ENCODE measurements at places on chromosomes 7 and 10.
A peak's percentile ranks its signal among the peaks of the same experiment; 100 is the strongest.

GRCh38 chr7:13778967-13779366 lies 210.5 kb downstream of the ETV1 start:
- DNase-seq: no peak

DNA sequence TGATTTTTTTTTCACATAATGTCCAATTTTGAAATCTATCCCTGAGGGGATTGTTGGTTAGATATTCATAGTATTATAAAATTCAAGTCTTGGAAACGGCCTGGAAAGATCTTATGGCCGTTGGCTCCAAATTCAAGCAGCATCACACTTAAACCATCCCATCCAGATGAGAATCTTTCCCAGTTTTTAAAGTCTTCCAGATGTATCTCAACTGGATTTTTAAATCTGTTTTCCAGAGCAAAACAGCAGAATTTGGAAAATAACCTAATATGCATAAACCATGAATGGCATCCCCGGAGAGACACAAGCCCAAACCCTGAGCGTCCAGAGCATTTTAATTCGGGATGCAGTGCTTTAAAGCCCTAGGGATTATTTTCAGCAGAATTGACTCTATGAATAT lies 208.2 kb upstream of the PRKCQ start:
- no peak for DNase-seq

- DNase-seq: no peak
These were observed 43.6 kb upstream of the JAZF1 start for GRCh38 chr7:28224172-28224571.

DNA sequence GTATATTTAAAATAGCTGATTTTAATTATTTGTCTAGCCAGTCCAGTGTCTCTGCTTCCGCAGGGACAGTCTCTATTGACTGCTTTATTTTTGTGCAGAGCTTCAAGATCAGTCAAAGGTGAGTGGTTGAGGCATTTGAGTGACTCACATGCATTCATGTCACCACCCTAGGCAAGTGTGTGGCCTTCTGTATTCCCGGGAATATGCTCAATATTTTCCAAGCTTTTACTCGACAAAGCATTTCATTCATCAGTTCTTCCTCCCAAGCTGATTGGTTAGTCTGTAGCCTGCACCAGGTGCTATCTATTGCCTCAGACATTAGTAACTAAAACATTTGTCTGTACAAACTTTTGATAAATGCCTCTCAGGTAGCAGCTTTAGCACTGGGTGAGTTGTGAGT lies 471.5 kb upstream of the NRG3 start:
- DNase-seq: no peak

- no peak for DNase-seq
These were observed 101.8 kb upstream of the DOCK1 start for GRCh38 chr10:126803394-126803793.

DNA sequence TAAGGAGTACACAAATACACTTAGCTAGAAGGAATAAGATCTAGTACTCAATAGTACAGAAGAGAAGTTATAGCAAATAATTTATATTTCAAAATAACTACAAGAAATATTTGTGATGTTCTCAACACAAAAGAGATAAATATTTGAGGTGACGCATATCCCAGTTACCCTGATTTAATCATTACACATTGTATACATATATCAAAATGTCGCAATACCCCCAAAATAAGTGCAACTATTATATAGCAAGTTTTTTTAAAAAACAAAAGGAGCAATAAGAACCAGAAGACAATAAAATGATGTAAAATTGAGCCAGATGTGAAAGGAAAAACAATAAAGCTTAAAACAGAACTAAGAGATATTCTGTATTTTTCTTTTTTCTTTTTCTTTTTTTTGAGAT lies 59.3 kb upstream of the KIAA1217 start:
- no peak for DNase-seq

DNA sequence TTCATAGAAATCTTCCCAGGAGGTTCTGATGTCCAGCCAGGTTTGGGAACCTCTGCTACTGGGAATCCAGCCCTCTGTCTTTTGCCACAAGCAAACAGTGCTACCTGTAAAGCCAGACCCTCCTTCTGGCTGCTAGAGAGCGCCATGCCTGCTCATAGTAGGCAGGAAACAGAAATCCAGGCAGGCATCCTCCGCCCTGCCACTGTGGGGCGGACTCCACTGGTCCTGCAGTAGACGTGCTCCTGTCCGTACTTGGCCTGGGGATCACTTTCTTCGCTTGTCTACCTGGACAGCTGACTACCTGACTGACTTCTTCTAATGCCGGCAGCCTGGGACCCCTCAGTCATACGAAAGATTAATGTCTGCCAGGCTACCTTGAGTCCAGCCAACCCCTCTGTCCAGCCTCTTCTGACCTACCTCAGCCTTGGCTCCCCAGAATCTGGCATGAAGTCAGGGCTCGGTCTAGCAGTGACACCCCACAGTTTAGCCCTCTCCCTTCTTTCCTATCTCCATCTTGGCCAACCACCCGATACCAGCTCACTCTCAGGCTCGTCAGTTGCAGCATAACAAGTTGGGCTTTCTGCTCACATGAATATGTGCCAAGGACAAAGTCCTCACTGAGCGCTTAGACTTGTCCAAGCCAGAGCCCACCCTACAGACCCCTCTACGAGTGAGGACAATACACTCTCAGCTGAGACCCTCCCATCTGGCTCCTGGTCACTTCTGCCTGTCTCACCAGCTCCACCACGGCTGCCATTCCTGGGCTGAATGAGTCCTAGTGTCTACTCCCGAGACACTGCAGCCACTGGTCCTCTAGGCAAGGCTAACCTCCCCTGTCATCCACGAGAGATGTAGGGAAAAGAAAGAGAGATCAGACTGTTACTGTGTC lies 43.9 kb upstream of the OPALIN start:
- DNase-seq: peak; percentile 36

DNA sequence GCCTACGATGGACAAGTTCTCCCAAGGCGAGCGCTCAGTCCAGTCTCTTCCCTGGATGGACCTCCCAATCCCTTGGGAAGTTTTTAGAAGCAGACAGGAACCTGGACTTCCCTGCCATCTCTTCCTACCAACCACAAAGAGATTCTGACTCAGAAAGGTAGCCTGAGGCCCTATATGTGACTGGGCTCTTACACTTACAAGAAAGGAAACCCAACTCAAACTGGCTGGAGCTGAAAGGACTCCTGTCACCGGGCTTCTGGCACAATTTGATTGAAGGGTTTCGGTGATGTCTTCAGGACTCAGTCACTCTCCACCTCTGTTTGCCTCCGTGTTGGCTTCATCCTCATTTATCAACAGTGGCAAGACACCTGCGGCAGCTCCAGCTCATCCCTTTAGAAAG lies 3.7 kb upstream of the COL13A1 start:
- DNase-seq: no peak

DNA sequence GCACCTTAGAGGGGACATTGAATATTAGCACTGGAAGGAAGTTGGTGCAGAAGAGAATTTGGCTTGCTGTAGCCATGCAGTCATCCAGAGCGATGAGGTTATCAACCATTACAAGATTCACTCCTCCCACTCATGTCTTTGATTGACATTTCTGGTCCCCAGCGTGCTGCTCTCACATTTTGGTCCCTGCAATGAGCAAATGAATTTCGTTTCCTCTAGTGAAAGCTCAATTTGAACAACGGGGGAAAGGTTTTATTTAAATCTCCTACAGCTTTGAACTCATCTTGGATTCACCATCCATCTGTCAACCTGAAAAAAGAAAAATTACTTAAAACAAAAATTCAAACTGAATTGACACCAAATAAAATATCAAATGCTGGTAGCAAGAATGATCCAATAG lies 975.2 kb downstream of the NRG3 start:
- no peak for DNase-seq

GRCh38 chr7:43785420-43785819 lies 26.9 kb downstream of the BLVRA start:
- DNase-seq: no peak

DNA sequence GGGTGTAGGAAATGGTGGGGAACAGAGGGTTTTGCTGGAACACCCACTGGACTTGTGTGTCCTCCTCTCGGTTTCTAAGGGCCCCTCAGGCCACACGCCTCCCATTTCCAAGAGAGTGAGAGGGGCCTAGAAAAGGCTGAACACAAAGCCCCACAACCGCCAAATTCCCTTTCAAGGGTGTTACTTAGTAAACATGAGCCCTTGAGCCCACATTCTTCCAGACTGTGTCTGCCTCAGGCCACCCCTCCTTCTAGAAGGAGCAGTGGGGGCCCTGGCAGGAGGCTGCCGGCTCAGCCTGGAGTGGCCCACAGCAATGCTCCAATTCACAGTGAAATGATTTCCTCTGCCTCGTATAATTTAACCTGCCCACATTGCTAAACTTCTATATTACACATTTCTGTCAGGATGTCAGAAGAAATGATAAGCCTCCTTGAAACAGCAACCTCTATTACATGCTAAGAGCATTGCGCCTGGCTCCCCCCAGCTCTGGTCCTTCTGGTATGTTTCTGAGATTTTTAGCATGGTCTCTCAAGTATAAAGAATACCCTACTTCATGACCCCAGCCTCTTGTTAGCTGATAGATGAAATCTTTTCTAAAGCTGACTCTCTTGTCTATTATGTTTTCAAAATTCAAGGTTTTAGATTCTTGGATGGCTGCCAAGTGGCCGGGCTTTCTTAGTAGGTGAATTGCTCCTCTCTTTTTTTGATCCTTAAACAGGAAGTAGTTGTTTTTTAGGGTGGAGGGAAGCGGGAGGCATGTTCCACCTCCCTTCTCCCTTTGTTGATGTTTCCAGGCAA lies 673.9 kb upstream of the GALNT17 start:
- DNase-seq: no peak

- no peak for DNase-seq
These were observed 316.3 kb downstream of the FRMD4A start for GRCh38 chr10:14014423-14014822.

DNA sequence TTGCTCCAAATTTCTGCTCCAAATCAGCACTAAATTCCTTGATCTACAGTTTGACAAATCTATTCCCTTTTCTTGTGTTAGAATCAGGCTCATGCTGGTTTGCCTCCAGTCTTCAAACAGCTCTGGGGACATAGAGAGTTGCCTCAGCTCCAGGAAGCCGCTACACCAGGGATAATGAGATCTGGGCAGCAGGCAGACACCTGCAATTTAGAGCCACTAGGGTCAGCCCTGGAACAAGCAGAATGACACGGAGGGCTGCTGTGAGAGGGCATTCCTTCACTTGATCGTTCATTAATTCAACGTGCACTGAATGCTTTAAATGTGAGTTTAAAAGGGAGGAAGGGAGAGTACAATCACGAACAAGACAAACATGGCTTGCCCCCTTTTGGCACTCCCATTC lies 3.7 kb upstream of the ELMO1 start:
- peak; percentile 15 for DNase-seq

GRCh38 chr7:24129597-24129996 lies 154.4 kb upstream of the NPY start:
- no peak for DNase-seq

DNA sequence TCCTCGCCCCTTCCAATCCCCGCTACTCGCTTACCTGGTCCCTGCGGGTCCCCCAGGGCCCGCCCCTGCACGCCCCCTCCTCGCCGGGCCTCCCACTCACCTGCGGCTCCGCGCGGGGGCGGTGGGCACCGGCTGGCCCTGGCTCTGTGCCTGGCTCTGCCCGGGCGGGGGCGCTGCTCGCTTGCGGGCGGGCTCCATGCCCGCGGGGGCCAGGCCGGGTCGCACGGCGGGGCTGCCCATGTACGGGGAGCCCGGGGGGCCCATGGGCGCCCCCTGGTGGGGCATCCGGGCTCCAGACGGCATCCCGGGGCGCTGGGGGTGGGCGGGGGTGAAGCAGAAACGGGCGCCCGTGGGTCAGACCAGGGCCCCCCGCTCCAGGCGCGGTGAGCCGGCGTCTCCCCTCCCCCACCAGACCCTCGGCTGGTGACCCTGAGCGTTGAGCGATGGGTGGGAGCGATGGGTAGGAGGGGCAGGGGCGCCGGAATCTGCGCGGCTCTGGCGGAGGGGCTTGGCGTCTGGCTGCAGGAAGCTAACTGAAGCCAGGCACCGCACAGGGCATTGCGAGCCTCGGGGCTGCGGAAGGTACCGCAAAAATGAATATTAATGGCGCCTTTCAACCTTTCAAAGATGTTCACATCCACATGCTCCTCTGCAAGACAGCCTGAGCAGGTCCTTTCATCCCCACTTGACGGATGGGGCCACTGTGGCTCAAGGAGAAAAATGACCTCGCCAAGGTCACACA lies 3.0 kb downstream of the SMARCD3 start:
- peak; percentile 54 for DNase-seq

DNA sequence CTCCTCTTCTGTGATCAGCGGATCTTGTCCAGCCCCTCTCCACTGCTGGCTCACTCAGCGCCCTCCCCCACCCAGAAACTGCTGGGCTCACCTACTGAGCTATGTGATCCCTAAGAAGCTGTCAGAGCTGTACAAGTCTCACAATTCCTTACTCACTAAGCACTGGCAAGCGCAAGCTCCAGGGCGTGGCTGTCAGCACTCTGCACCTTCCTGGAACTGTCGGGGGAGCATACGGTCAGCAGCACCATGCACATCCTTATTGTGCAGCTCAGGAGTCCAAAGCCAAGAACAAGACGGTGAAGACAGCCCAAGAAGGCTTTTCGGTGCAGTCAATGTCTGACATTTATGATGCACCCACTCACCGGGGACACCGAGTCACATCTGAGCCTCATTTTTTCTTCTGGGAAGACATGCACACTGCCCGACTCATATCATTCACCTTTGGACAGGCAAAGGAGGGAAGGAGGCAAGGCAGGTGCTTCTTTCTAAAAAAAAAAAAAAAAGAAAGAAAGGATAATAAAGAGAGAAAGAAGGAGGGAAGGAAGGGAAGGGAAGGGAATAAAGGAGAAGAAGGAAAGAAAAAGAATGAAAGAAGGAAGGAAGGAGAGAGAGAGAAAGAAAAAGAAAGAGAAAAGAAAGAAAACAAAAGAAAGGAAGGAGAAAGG lies 56.3 kb downstream of the ASB13 start:
- DNase-seq: no peak

- no peak for DNase-seq
These were observed 116.2 kb downstream of the GLCCI1 start for GRCh38 chr7:8084836-8085235.

DNA sequence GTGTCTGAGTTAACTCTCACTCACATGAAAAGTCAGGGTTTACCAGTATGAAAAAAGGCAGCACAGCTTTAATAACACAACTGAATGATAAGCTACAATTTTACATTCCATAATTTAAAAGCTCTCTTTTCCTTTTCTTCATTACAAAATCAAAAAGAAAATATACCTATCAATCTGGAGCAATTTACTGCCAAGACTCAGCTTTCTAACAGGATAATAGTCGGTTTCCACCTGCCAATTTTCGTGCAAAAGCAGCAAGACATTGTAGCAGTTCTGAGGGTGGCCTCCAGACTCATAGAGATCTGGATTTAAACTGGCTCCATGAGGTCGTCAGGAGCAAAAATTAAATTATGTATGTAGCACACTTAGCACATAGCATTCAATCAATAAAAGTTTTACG lies 191.0 kb downstream of the GLI3 start:
- no peak for DNase-seq

Data from WTC11 (cell line).